ENCODE measurements at places on chromosomes 3 and 15.

GRCh38 chr3:171250444-171250843 lies 209.8 kb downstream of the TNIK start:
- no peak for DNase-seq

DNA sequence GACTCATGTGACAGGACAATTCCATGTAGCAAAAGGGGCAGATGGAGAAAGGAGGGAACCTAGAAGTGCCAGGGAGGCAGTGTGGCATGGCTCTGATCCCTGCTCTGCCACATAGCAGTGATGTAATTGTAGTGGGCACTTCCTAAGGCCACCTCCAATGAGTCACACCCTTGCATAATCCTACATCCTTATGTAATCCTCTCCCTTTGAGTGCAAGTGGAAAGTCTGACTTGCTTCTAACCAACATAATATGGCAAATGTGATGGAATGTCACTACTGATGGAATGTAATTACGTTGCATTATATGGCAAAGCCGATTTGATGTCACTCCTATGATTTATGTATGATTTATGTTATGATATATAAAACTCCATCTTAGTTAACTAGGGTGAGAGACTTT lies 72.9 kb upstream of the ATP2C1 start:
- DNase-seq = peak; percentile 58

- DNase-seq = no peak
These were observed 435.8 kb upstream of the EPHA3 start for GRCh38 chr3:88671573-88671972.

DNA sequence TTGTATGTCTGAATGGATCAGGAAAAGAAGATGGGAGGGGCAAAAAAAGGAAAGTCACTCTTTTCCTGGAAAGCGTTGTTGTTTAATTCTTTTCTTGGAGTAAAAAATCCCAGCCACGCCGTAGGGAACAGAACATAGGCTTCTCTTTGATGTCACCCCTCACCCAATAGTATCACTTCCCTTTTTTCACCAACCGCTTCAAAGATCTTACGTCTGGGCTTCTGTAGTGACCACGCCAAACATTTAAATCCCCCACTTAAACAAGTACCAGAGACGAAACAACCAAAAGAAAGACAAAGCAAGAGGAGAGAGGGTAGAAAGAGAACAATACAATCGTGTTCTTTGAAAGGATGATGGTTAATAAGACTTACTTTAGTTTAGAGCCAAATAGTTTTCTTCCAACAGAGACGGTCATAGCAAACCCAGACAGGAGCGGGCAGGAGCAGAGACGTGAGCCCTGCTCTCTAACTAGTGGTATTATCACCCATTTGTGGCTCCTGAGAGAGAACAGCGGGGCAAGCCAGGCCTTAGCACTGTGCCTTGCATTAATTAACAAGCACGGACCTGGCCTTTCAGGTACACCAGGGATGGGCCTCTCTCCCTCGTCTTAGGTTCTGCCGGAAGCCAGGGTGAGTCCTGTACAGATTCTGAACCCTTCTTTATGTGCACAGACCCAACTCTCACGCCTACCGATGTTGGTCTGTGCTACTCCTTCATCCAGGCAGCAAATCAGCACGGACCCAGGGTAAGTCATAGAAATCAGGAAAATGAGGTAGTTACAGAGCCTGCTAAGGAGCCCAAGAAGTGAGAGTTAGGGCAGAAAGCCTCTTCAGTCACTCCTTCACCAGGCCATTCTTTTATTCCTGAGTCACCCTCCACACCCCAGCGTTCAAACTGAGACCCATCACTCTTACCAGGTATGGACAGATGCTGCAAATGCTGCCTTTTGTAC lies 28.2 kb upstream of the BCL6 start:
- no peak for DNase-seq

- no peak for DNase-seq
These were observed 95.7 kb upstream of the SLC2A2 start for GRCh38 chr3:171122240-171122639.

- DNase-seq = no peak
These were observed 4.3 kb downstream of the SELENOT start for GRCh38 chr3:150607267-150608065.

GRCh38 chr15:27241943-27242342 lies 271.0 kb downstream of the GABRG3 start:
- no peak for DNase-seq

DNA sequence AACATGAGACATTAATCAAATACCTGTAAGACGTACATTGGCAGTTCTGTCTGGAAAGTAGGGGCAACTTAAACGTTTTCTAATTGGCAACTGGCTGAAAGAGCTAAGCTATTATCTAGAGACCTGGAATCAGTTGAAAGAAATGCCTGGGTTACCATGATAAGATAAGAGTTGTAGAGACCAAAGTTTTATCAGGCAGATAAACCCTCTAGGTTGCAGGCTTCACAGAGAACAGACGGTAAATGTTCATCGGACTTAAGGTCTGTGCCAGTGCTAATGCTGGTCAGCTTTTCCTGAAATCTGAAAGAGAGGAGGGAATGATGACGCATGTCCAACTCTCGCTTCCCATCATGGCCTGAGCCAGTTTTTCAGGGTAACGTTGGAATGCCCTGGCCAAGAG lies 196.2 kb downstream of the ROBO2 start:
- no peak for DNase-seq

DNA sequence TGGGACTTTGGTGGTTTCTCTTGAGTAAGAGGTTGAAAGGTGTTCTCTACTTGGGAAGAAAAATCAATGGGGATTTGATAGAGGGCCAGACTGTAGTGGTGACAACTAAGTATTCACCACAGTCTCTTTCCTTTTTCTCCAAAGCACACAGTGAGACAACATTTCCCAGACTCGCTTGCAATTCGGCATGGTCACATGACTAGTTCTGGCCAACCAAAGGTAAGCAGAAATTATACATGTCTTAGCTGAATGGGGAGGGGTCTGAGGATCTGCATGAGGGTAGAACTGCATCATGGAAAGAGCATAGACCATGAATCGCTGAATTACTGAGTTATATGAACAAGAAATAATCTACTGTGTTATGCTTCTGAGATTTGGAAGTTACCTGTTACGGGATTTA lies 144.5 kb upstream of the MYRIP start:
- DNase-seq = no peak
